Stimulated activated CD4-positive, alpha-beta T cell treated with anti-CD3 and anti-CD28 coated beads, Interleukin-4, amount 100 ng/mL, for 48 hours (primary cell): ENCODE measurements at places on chromosomes 12 and 14.

GRCh38 chr12:25743679-25744215, 190.7 kb upstream of the LMNTD1 start:
- DNase-seq = no peak

- peak; percentile 71 for DNase-seq
Measured at GRCh38 chr12:4356041-4356327, 23.5 kb downstream of the FGF23 start.

GRCh38 chr12:85352016-85352415, 72.0 kb downstream of the ALX1 start:
- no peak for DNase-seq

DNA sequence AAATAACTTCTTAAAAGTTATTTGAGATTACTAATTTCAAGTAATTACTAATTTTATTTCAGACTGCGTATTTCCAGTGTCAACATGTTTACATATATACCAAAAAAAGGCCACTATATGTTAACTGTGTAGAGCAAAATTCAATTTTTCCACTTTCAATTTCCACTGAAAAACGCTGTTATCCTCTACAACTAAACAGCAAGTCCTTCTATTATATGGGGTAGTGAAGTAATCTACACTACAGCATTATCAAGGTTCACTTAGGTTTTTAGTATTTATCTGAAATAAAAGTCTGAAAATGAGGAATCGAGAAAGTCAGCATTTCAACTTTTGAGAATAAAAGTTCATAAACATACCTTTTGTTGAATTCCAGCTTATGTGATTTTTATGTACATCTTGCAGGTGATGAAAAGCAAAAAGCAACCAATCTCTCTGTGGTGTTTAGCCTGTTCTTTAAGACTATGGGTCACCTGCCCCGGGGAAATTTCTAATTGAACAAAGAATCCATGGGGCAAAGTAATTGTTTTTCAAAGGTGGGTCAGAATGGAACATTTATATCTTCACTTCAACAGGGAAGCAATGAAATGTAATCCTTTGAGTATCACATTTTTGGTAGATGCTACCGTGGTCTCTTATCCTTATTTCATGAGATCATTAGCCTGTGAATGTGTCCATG, 3.3 kb downstream of the BTG1 start:
- DNase-seq = no peak

DNA sequence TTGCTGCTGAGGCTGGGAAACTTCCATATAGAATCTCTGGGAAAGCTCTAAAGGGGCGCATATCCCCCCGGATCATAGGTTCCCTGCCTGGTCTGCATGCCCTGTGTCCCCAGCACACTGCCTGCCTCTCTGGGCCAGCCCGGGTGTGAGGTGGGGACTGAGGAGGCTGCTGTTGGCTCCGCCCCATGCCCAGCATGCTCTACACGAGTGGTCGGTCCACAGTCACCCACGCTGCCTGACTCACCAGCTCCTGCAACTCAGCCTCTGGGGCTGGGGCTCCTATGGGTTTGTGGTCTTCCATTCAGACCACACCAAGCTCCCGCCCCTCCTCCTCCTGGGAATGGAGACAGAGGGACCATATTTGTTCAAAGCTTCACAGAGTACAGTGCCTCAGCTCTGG, 88.5 kb upstream of the ANO2 start:
- DNase-seq = no peak

DNA sequence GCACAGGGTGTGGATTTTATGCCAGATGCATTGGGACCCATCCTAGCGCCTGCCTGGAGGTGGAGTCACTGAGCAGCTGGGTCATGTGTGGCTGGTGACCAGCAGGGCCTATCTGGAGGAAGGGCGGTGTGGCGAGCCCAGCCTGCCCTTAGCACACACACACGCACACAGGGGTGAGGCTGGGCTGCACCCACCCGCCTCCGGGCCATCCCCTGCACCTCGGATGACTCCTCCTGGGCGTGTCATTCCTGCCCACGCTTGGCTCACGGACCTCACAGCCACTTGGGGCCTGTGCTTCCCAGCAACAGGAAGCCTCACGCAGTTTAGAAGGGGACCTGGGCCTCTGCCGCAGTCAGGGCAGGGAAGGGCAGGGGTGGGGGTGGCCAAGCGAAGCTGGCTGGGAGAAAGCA, 36.2 kb upstream of the FZD10 start:
- DNase-seq = no peak

GRCh38 chr12:52636189-52636588, 15.8 kb downstream of the KRT2 start:
- no peak for DNase-seq

GRCh38 chr12:68040450-68041075, 51.3 kb downstream of the IFNG-AS1 start:
- DNase-seq = peak; percentile 46

DNA sequence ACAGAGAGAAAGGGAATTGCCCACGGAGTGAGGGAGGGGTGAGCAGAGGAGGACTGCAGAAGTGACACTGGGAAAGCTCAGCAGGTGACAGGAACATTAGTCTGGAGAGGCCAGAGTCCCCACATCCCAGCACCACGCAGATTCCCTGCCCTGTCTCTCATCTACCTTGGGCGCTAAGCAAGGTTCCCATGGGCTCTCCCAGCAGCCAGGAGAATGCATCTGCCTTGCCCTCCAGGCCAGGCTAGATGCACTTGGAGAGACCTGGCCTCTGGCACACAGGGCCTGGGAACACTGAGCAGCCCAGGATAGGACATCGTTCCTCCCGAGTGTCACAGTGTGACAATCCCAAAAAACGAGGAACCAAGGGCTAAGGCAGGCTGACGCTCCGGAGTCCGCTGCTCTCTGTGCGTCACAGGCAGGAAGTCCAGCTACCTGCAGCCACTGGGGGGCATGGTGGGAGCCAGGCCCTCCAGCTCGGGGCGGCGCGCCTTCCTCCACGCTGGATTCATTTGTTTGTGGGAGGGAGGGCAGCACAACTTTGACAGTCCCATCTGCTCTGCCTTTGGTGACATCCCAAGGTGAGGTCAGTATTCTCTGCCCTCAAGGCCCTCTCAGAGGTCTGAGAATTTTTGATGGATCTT, 5.4 kb upstream of the NGB start:
- no peak for DNase-seq
